ENCODE measurements at places on chromosomes 4 and X. TPM values are rescaled to one million over a fixed set of nuclear protein-coding genes. Genes with fewer than 3 reads are reported as not detected.
A peak's percentile ranks its signal among the peaks of the same experiment; 100 is the strongest.

DCTD gene
- 69.0 TPM for total RNA-seq

DNA sequence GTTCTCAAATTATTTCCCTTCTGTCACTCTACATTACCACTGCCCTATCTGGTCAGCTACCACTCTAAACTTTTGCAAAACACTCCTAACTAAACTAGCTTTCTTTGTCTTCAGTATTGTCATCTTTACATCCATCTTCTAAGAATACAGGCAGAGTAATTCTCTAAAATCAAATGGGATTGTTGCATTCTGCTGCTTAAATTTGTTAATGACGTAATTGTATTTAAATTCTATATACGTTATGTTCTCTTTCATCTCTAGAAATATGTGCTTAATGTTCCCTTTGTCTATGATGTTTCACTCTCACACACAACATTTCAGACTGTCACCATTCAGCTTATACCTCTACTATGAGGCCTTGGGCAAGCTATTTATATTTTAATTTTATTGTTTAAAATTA is 1041.1 kb upstream of the POU3F4 start:
- no peak for DNase-seq

THOC2 gene
- total RNA-seq: 108 TPM

DNA sequence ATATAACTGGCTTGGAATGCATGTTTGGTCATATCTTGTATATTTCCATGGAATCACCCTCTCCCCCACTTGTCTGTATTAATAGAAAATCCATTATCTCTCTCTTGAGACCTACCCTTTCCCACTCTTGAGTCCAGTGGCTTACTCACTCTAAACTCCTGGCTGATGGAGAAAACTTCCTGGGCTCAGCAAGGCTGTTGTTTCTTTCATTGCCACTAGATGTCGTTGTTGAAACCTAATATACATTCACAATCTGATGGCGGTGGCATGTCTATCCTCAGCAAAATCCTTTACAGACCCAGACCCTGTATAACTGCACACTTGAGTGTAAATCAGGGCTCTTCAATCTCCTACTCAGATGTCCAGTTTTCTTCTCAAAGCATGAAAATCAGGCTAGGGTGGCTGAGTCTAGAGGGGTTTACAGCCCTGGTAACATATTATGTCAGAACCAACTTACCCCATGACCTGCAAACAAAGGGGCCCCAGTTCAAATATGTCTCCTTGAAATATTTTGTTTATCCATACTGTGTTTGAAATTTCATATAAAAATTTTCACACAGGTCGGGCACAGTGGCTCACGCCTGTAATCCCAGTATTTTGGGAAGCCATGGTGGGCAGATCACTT is 70.0 kb upstream of the FAM241A start:
- DNase-seq: peak; percentile 56

DNA sequence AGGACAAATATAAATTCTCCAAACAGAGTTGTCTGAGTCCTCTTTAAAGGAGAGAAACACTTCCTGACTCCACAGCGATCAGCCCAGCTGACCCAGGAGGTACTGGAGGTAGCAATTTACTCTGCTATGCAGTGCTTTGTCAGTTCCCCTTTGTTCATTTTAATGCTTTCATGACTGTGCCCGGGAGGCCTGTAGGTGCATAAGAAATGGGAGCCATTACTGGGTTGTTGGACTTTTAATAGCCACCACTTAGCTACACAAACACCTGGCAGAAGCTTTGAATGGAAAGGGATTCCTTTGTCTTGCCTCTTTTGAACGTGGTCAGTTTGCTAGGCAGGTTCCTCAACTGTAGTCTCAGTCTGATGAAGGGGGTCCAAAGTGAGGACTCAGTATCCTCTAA is 59.0 kb upstream of the AFF2 start:
- no peak for DNase-seq

GRCh38 chr4:187171706-187172339 is 448.2 kb upstream of the FAT1 start:
- no peak for DNase-seq

DNA sequence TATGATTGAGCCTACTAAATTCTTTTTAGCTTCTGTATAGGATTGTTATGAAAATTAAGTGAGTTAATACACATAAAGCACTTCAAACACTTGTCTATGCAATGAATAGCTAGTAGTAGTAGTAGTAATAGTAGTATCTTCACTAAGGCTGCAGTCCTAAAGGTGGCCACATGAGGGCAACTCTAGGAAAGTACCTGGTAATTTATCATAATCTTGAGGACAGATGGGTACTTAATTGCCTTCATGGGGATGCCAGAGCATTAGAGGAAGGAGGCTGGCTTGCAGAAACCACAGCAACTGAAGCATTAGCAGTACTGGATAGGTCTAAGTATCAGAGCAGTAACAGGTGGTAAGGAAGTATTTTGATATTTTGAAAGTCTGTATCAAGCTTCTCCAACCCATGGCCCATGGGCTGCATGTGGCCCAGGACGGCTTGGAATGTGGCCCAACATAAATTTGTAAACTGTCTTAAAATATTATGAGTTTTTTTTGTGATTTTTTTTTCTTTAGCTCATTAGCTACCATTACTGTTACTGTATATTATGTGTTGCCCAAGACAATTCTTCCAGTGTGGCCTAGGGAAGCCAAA is 17.3 kb downstream of the NIPAL1 start:
- DNase-seq: peak; percentile 30

DNA sequence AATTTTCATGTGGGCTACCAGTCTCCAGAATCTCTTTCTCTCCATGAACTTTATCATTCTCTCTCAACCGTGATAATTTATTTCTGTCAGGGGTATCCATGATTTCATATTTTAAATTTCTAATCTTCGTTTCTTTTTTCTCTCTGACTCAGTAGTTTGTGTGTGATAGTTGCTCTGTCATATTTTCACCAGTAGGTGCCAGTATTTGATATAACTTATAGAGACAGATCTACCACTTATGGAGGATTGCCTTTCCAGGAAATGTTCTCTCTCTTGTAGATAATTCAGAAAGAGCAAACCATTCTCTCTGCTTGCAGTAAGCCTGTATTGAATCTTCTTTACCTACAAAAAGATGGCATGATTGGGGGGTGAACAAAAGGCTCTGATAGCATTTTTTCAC is 79.3 kb upstream of the DYNLT3 start:
- DNase-seq: peak; percentile 33

GRCh38 chr4:10730019-10730418 is 45.5 kb upstream of the CLNK start:
- no peak for DNase-seq

- peak; percentile 53 for DNase-seq
Observed at GRCh38 chr4:129095811-129096454, at the start of gene C4orf33. C4orf33 (plus strand) TSS chr4:129096152; CDS start chr4:129102611, 6,459 bp downstream.

DNA sequence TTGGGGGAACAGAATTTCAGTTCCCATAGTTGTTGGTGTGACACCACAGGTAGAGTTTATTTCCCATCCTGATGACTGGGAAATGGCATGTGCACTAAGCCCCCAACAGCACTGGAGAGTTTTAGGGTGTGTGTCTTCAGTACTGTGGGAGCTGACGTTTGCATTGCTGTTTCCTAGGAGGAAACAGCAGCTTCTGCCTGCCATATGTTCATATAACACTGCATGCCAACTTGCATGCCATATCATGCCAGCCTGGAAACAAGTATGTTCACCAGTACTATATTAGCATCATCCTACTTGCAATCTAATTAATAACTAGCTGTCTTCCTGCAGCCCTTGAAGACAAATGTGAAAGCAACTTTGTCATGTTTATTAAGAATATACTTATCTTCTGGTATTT is 58.2 kb downstream of the NAA11 start:
- no peak for DNase-seq

HSD17B13 gene
- 0.17 TPM for total RNA-seq

SSX4 gene
- total RNA-seq: not detected

DNA sequence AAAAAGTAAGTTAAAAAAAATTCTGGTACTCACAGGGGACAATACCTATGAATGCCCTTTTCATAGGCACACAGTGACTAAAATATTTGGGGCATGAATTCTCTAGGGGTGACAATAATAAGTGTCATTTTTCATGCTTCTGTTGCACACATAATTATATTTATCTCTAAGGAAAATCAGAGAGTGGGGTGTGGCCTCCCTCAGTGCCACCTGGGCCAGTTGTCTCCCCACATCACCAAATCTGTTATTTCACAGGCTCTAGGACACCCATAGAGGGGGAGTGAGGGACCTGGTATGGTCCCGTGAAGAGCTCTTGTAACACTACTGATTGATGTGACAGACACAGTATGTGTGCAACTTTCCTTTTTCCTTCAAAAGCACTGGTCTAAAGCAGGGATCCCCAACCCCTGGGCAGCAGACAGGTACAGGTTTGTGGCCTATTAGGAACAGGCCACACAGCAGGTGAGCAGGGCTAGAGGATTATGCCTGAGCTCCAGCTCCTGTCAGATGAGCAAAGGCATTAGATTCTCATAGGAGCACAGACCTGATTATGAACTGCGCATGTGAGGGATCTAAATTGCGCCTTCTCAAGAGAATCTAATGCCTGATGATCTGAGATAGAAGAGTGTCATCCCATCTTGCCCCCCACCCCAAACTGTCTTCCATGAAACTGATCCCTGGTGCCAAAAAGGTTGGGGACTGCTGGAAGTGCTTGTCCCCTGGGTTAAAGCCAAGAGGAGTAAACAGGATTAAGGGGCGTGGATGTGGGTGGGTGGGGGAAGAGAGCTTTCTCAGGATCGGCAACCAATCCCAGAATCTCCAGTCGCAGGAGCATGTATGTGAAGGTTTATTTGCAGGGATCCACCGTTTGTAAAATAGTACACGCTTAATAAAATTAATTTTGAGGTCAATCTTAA is 856 bp downstream of the SLC9B1 start:
- DNase-seq: no peak

DNA sequence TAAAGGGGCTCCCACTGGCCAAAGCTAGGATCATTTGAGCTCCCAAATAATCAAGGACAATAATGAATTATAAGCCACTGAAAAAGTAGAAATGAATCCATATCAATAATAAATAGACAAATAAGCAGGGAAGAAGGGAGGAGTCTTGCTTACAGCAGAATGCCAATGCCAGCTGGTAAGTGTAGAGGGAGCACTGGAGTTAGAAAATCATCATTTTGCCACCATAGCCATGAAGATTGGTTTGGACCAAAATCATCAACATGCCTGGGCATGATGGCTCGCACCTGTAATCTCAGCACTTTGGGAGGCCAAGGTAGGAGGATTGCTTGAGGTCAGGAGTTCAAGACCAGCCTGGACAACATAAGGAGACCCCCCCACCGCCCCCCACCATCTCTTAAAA is 20.4 kb upstream of the SH3KBP1 start:
- no peak for DNase-seq

DNA sequence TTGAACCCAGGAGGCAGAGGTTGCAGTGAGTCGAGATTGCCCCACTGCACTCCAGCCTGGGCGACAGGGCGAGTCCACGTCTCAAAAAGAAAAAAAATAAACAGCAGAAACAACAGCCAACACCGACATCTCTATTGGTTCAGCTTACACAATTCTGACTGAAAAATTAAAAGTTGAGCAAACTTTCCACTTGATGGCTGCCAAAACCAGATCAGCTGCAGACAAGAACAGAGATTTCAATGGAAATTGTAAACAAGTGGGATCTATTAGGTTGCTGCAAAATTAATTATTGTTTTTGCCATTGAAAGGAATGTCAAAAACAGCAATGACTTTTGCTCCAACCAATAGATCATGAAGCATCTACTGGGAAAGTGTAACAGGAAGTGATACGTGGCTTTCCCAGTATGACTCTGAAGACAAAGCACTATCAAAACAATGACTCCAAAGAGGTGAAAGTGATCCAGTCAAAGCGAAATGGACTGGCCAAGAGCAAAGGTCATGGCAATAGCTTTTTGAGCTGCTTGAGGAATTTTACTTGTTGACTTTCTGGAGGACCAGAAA is 26.3 kb downstream of the UPF3B start:
- no peak for DNase-seq

DNA sequence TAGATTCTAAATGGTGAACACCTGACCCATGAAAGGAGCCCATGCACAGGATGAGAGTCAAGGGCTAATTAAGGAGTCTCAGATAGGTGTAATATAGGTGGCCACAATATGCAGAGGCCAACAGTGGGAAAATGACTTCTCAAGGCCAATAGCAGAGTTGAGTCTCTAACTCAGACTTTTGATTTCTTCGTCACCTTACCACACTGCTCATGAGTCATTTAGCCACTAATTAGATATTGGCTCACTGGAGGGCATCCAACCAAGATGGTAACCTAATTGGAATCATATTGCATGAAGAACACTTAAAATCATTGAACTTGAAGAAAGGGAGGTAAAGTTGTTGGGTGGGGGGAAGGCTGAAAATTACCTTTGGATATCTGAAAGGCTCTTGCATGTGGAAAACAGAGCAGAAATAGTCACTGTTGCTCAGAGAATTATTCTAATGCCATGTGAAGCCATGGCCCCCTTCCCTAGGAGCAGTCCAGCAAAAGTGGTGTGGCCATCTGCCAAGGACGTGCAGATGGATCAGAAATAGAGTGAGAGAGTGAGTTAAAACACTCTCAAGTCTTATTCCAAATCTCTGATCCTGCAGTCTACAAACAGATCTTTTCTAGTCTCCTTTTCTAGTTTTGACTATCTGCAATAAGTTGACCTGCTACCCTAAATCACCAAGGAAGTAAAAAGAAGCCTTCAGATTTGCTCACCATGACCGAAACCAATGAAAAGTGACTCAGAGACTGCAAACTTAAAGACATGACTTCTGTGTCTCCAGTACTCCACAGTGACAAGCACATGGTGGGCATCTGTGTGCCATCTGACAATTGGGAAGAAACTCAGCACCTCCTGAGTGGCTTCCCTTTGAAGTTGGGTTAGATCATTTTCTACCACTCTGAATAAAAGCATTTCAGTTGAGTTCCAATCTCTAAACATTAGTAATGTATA is 93.9 kb upstream of the C1QTNF7 start:
- no peak for DNase-seq

DNA sequence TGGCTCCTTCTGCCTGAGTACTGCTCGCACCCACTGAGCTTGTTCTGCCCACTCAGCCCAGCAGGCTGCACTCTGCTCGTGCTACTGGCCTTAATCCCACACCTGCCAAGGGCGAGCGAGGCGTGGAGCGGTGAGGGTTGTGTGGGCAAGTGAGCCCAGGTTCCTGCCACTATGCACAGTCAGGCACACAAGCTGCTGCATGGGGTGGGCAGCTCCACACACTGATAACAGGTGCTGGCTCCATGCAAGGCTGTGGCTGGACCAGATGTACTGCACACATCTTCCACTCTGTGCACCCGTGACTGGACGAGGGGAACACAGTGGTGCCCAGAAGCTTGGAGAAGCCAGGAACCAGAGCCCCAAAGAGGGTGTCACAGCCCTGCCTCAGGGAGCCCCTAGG is 184.3 kb upstream of the NUDT6 start:
- no peak for DNase-seq

GRCh38 chr4:28636971-28637370 is 1776.3 kb downstream of the STIM2 start:
- DNase-seq: no peak

NR3C2 gene
- total RNA-seq: 0.12 TPM

GRCh38 chrX:72130762-72131250 is 909 bp downstream of the RTL5 start:
- DNase-seq: no peak

MAOB gene
- not detected for total RNA-seq

GRCh38 chr4:6742989-6743388 is 27.0 kb downstream of the BLOC1S4 start:
- DNase-seq: no peak

GRCh38 chrX:131917588-131917987 is 105.5 kb upstream of the STK26 start:
- no peak for DNase-seq

- DNase-seq: no peak
Observed at GRCh38 chr4:82797405-82798111, 1.0 kb downstream of the SCD5 start.

- no peak for DNase-seq
Observed at GRCh38 chr4:139965789-139966188, 188.2 kb downstream of the MAML3 start.

Data from NCI-H460 (cell line).